ENCODE measurements at places on chromosomes 4 and X.

- no peak for DNase-seq
Observed at GRCh38 chr4:2789793-2790582, 2.9 kb upstream of the SH3BP2 start.

- DNase-seq, result no peak
Observed at GRCh38 chr4:8301851-8302730, 32.5 kb downstream of the HTRA3 start.

DNA sequence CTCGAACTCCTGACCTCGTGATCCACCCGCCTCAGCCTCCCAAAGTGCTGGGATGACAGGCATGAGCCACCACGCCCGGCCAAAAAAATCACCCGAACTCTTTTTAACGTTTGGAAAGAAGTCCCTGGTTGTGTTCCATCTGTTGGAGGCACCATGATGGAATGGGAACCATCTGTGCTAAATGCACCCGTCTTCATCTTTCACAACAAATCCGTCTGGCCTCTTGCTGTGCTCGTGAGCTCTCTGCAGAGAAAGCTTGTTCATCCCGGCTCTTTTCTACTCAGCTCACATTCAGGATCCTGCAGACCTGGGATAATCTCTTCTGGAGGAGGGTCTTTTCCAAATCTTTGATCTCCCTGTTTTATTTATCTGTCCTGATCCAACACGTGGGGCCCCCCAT lies 188.8 kb downstream of the CRLF2 start:
- DNase-seq, result no peak

GRCh38 chr4:3335385-3335784 lies 42.6 kb downstream of the RGS12 start:
- no peak for DNase-seq

DNA sequence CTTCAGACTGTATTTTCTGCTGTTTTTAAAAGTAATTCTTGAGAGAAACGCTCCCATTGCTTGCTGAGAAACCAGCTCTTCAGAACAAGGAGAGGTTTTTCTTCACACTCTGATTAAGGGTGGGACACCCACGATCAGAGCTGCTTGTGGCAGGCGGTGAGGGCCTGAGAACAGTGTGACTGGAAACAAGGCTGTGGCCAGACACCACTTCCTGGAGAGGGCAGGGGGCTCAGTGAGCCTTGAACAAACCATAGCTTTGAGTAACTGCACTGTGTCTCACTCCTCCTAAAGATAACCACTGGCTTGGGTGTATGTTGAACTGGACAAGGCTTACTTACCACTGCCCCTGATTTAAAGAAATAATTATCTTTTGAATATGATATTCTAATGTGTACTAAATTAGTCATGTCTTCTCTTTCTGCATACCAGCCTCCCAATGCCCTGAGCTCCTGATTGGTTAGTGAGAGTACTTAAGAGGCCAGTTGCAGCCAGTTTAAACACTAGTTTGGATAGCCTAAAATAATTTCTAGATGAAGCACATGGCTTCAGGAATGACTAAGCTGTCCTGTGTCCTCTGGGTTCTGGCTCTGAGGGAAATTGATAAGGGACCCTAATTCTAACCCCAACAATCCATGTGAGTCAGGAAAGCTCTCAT lies 3.7 kb upstream of the GPR82 start:
- DNase-seq, result no peak

DNA sequence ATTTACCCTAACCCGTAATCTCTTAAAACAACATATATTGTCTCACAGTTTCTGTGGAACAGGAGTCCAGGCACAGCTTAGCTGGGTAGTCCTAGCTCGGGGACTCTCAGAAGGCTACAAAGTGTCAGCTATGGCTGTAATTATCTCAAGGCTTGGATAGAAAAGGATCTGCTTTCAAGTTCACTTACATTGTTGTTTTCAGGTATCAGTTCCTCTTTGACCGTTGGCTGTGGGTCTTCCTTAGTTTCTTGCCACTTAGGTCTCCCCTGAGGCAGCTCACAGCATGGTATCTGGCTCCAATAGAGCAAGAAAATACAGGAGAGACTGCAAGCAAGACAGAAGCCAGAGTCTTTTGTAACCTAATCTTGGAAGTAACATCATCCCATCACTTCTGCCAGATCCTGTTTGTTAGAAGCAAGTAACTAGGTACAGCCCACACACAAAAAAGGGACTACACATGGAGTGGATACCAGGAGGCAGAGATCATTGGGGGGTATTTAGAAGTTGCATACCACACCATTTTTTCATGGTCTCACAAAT lies 137.0 kb downstream of the MAGEB5 start:
- no peak for DNase-seq

GRCh38 chr4:2298532-2298991 lies 36.7 kb upstream of the MXD4 start:
- no peak for DNase-seq

- no peak for DNase-seq
Observed at GRCh38 chrX:147978931-147979330, 2.2 kb upstream of the FMR1NB start.

- no peak for DNase-seq
Observed at GRCh38 chr4:126495163-126495752, 1137.5 kb upstream of the INTU start.

GRCh38 chrX:20967725-20968124 lies 406.5 kb upstream of the CNKSR2 start:
- DNase-seq, result no peak

DNA sequence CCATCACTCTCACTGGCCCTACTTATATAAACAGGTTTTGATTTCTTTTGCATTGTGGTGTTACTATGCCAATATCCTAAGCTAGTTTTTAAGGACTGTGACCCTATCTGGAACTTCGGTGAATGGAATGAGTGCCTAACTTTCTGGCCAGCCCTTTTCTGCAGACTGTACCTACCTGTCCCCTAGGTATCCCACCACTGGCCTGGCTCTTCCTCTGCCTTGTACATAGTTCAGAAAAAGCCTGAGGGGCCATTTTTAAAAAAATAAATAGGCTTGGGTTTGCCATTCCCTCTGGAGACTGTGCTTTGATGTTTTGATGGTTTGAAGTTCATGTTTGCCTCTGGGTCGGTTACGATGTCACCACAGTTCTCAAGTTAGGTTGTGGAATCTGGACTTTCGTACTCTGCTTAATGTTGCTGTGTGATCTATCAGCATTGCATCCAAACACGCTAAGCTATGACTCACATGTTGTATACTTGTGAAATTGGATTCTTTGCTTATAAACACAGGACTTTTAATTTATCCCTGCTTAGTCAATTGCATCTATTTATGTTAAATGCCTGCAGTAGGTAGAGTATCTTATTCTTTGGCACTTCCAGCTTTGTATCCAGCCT lies 182.0 kb downstream of the ANKRD50 start:
- DNase-seq, result no peak

DNA sequence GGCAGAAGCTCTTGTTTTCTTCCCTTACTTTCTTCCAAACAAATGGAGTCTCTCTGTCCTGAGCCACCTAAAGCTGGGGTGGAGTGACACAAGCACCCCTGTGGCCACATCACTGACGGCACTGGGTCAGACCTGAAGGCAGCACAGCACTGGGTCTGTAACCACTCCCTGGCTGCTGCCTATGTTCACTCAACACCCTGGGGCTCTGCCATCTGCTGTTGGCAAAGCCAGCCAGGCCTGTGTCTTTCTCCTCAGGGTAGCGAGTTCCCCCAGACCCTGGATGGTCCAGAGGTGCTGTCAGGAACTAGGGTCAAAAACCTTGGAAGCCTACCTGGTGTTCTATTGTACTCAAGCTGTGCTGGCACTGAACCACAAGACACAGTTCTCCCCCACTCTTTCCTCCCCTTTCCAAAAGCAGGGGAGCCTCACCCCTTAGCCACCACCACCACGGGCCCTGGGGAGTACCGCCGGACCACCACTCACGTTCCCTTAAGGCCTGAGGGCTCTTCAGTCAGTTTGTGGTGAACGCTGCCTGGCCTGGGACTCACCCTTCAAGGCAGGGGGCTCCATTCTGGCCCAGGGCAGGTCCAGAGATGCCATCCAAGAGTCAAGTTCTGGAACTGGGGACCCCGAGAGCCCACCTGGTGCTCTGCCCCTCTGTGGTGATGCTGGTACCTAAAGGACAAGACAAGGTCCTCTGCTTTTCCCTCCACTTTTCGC lies 31.5 kb downstream of the TMEM271 start:
- no peak for DNase-seq

- no peak for DNase-seq
Observed at GRCh38 chr4:181330654-181331201, 912.5 kb upstream of the TENM3 start.

DNA sequence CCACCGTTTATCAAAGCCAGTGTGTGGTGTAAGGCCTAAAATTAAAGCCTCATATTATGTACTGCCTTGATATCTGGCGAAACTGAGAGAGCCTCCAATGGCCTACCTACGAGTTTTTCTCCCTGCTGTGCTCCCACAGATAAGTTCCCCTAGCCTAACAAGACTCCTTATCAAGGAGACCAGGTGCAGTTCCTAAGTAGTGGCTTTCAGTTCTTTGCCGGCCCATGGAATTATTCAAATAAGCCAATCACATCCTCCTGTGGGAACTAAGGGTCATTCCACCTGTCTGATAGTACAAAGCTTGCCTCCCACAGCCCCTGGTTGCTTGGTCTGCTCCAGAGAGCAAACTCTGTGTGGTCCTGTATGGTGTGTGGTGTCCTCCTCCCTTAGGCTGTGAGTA lies 99.8 kb upstream of the TEX13C start:
- no peak for DNase-seq

DNA sequence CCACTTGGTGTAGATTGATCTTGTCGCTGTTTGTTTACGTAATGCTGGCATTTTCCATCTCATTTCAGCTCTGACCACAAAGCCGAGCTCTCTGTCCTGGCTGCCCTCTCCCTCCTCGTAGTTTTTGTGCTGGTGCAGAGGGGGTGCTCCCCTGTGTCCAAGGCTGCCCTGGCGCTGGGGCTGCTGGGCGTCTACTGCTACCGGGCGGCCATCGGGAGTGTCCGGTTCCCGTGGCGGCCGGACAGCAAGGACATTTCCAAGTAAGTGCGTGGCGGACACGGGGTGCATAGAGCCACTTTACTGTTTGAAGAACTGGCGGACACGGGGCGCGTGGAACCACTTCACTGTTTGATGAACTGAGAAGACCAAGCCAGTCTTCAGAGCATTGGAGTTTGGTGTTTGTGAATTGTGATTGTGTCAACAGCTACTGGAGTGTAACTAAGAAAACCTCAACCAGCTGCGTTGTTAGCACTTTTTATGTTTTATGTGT lies 28.0 kb downstream of the PIGG start:
- DNase-seq, result no peak

GRCh38 chr4:124184792-124185191 lies 527.7 kb downstream of the ANKRD50 start:
- no peak for DNase-seq

DNA sequence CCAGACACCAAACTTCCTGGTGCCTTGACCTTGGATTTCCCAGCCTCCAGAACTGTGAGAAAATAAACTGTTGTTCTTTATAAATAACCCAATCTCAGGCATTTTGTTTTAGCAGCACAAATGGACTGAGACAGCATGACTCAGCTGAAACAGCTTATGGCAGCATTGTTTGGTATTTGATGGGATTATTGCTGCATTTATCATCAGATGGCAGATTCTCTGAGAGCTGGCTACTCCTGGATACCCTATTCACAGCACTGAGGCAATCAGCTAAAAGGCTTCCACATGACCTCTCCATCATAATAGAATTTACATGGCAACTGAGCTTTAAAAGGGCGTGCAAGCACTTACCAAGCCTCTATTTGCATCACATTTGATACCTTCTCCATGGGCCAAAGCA lies 623.1 kb upstream of the CPEB2 start:
- no peak for DNase-seq

DNA sequence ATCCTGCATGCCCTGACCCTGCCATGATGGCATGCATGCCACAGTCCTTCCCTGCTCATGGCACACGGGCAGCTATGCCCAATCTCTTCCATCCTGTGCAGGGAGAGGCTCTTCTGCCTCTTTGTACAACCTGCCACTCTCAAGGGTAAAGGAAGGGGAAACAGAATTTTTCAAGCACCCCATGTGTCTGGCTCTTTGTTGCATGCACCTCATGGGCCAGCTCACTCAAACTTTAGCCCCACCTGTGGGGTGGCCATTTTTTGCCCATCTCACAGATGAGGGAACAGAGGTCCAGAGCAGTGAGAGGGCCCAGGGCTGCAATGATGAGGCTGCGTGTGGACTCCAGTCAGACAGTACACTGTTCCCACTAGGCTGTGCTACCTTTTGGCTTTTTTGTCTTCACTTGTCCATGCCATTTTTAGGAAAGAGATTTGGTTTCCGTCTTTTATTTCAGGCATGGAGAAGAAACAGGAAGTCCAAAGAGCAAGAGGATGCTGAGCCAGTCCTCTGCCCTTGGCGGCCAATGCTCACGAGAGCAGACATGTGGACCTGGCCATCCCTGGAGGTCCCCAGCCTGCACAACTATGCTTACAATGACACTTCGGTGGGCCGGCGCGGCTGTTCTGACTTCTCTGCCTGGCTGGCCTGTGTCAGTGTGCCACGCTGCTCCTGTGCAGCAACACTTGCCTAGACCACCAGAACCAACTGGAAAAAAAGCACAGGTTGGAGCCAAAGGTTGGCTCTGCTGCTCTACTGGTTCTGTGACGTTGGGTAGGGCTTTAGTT lies 45.6 kb downstream of the NSG1 start:
- no peak for DNase-seq

DNA sequence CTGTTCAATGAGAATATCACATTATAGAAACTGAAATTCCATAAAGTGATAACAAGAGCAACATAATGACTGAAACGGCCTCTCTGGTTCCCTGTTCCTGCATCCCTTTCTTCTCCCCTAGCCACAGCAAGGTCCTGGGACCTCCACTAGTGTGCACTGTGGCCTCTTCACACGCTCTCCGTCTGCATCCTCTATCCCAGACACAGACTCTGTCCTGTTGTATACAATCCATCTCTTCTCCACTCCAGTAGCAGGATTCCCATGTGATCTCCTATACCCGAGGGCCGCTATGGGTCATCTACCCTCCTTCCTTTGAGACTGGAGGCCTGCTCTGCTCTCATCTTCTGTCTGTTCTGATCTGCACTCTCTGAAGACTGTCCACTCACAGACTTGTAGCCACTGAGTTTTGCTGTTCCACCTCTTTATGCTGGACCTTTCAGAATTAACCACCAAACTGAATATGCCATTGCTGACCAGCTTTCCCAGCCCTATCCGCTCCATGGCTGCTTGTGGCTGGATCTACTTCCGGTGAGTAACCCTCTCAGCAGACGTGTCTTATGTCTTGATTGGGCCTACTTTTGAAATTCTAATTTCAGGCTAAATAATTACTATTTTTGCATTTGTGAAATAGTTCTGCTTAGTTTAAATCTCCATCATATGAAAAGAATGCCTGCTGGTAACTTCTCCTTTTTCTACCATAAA lies 105.1 kb upstream of the NAP1L5 start:
- DNase-seq, result no peak

DNA sequence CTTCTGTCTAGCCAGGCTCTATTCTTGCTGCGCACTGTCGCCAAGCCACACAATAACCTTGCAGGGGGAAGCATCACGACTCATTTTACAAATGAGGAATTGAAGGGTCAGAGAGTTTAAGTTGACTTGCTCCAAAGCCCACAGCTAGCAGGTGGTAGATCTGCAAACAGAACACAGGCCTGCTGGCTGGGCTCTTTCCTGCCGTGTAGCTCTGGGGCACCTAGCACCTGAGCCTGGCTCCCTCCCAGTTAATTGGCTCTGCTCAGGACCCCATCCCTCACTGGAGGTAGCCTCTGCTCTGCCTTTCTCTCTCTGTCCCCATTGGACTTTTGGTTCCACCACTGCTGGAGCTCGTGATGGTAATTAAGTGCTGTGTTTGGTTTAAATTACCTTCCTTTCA lies 98.5 kb downstream of the NSUN7 start:
- DNase-seq, result no peak

- no peak for DNase-seq
Observed at GRCh38 chrX:120309873-120310705, 1.2 kb downstream of the TMEM255A start.

- DNase-seq, result no peak
Observed at GRCh38 chr4:58587856-58588255, 1477.7 kb upstream of the IGFBP7 start.
